ENCODE measurements at places on chromosomes 1 and 21. TPM values are rescaled to one million over a fixed set of nuclear protein-coding genes. Genes with fewer than 3 reads are reported as not detected.

Gene S100A7
- not detected for total RNA-seq

Gene HFM1
- 3.4 TPM for total RNA-seq

Gene ST6GALNAC3
- 3.4 TPM for total RNA-seq

Gene DNASE2B
- not detected for total RNA-seq

Gene RIMS3
- total RNA-seq = 0.87 TPM

Gene BGLAP
- total RNA-seq = 0.79 TPM

Gene NFASC
- total RNA-seq = 11.3 TPM

Gene TARDBP
- total RNA-seq = 107 TPM

Gene MYBPHL
- total RNA-seq = 2.1 TPM

Gene HCN3
- 0.68 TPM for total RNA-seq

Gene TDRD10
- 2.8 TPM for total RNA-seq

Gene KCNH1
- not detected for total RNA-seq

Gene LRRIQ3
- 0.57 TPM for total RNA-seq

Gene ICOSLG
- total RNA-seq = 1.3 TPM

Gene TMEM125
- not detected for total RNA-seq

Gene CLCA4
- not detected for total RNA-seq

Gene DDX20
- total RNA-seq = 6.6 TPM

Gene PTGFR
- total RNA-seq = 0.22 TPM

Gene TCP10L
- total RNA-seq = 2.3 TPM

Gene MIXL1
- total RNA-seq = not detected

Gene C1orf35
- total RNA-seq = 9.1 TPM

Gene IL22RA1
- 0.18 TPM for total RNA-seq

Gene ASAP3
- total RNA-seq = 23.9 TPM

Gene ARHGEF19
- total RNA-seq = 0.49 TPM

Gene PRELP
- 7.3 TPM for total RNA-seq

Gene CFHR4
- not detected for total RNA-seq

Gene AP4B1
- 11.5 TPM for total RNA-seq

Gene RCAN3
- 7.0 TPM for total RNA-seq

Gene TFF2
- not detected for total RNA-seq

Gene HAO2
- total RNA-seq = not detected

Gene HRNR
- not detected for total RNA-seq

Gene GJA5
- total RNA-seq = 9.7 TPM

Gene NCAM2
- total RNA-seq = 4.3 TPM

Gene SMCP
- not detected for total RNA-seq

Gene BRDT
- not detected for total RNA-seq

Gene KCNE2
- not detected for total RNA-seq

Gene MEF2D
- total RNA-seq = 91.7 TPM

Gene LGR6
- 10.7 TPM for total RNA-seq

Gene HAPLN2
- total RNA-seq = 0.81 TPM

Gene NPHS2
- total RNA-seq = not detected

Gene PPFIA4
- 31.3 TPM for total RNA-seq

Gene TSACC
- total RNA-seq = not detected

Gene NES
- total RNA-seq = 367 TPM

Gene HSF2BP
- not detected for total RNA-seq

Gene MIER1
- total RNA-seq = 20.3 TPM

Gene UMODL1
- not detected for total RNA-seq

Gene RGSL1
- total RNA-seq = not detected

Gene POU3F1
- not detected for total RNA-seq

Gene IL20
- total RNA-seq = not detected

Gene ANP32E
- 55.9 TPM for total RNA-seq

Gene S100A8
- total RNA-seq = 8.4 TPM

Gene LCE1B
- total RNA-seq = not detected

Gene PSMD4
- 142 TPM for total RNA-seq

Gene TMOD4
- total RNA-seq = not detected

Gene SELE
- total RNA-seq = 7.5 TPM

Gene F5
- 7.0 TPM for total RNA-seq

Gene ZNF593OS
- not detected for total RNA-seq

Gene CHRM3
- 0.05 TPM for total RNA-seq

Gene NBPF9
- total RNA-seq = 4.0 TPM
